ENCODE measurements at places on chromosomes 16 and 17.

- no peak for DNase-seq
These were observed 6.6 kb upstream of the SALL1 start for GRCh38 chr16:51157698-51158097.

DNA sequence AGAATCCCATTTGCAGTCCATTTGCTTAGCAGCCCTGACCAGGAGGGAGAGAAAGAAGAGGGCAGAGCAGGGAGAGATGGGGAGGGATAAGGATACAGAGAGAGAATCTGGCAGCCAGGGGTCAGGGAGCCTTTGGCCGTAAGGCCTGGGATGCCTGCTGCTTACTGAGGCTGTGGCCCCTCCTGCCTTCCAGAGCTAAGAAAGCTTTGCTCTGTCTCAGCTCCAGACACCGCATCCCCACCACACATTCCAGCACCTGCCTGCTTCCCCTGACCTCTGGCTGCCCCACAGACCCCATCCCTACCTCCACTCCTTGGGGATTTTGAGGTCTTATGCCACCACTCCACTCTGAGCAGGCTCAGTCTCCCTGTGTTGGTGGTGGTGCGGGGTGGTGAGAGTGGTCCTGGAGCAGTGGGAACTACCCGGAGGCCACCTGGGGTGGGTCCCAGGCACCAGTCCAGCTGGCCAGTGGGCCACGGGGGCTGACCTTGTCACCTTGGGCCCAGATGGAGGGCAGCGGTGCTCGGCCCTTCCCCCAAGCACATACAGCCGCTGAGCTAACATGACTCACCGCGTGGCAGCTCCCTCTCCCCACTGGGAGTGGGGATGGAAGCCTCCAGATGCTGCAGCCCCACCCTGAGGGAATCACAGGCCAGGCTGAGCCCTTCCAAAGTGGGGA is 58.3 kb downstream of the RAI1 start:
- DNase-seq = peak; percentile 64

DNA sequence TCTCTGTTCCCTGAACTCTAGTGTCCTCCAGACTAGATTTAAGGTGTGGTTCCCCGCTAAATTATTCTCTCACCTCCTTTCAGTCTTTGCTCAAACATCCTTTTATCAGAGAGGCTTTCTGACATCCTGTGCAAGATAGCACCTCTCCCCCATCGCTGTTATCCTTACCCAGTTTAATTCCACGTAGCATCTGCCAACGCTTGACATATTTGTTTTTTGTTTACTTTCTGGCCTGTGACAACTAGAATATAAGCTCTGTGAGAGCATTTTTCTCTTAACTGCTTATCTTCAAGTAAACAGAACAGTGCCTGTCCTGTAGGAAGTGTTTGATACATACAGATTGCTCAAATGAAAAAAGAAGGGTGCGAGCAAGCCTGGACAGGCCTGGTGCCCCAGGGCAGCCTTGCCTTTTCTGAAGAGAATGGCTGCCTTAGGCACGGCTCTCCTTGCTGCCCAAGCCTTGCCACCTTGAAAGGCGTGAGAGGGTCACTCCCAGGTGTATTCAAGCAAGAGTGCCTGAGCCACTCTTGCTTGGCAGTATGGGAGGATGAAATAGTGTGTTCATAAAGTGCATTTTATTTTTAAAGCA is 9.7 kb downstream of the DYNLL2 start:
- DNase-seq = no peak

GRCh38 chr17:48131216-48131824 is 23.8 kb downstream of the SNX11 start:
- DNase-seq = no peak

- no peak for DNase-seq
These were observed 45.9 kb downstream of the MAP1LC3B start for GRCh38 chr16:87437911-87438610.

- no peak for DNase-seq
These were observed 303.4 kb downstream of the SLC39A11 start for GRCh38 chr17:72788950-72789585.

GRCh38 chr17:22221344-22221743 is 529.0 kb downstream of the KCNJ18 start:
- DNase-seq = no peak

DNA sequence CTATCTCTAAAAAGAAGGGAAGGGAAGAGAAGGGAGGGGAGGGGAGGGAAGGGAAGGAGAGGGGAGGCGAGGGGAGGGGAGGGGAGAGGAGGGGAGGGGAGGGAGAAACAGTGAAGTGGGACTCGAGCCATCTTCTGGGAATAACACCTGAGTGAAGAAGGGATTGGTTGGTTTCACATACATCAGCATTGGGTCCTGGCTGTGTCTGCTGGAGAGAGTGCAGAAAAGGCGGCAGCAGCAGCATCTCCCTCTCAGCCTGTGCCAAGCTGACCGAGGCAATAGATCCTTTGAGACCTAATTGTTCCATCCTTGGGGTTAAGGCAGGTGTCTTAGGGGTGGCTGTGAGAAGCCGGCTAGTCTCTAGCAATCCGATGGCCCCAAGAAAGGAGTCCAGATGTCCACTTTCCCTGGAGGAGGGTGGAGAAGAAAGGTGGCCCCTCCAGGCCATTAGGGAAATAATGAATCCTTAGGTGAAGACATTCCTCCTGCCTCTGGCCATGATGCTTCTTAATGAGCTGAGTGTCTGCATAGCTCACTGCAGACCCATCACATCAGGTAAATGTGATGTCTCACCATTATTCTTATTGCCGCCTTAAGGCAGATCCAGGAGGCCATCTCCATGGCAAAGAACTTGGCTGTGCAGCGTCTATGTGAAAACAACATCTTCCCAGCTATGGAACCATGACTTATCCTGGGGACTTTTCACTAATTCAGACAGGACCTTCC is 71.6 kb downstream of the WIPI1 start:
- DNase-seq = no peak

- DNase-seq = peak; percentile 43
These were observed 1.2 kb upstream of the NARF start for GRCh38 chr17:82457073-82457928.

DNA sequence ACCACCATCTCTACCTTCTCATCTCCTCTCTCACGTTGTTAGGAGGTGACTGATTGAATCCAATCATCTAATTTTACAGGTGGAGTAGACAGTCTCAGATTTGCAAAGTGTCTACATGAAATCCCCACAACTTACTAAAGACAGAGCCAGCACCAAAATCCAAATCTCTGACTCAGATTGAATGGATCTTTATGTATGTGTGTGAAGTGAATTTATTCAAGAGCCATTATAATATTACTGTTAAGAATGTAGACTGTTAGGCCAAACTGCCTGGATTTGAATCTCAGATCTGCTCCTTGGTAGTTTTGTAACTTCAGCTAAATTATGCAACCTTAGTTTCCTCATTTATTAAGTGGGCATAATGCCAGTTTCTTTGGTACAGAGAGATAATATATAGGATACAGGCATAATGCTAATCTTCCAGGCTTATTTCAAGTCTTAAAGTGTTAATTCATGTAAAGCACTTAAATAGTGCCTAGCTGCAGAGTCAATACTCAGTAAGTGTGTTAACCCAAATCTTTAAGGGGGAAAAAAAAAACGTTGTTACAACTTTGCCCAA is 12.7 kb downstream of the CNEP1R1 start:
- DNase-seq = no peak

GRCh38 chr16:14307059-14307526 is 236.0 kb downstream of the MRTFB start:
- DNase-seq = no peak

DNA sequence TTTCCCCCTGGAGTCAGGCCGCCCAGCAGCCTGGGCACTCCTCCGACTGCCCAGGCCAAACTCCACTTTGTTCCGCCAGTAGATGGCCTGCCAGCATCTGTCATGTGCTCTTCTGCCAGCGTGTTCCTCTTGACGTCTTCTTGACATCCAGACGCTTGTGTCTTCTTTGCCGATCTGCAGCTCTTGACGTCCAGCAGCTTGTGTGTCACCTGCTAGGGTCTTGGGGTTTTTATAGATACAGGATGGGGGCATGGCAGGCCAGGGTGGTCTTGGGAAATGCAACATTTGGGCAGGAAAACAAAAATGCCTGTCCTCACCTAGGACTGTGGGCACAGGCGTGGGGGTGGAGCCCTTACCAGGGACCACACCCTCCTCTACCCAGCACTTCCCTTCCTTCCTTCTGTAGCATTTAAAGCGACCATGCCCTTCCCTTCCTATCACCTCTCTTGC is 88.7 kb downstream of the BMERB1 start:
- DNase-seq = peak; percentile 37

GRCh38 chr16:87376660-87377059 is 6.9 kb downstream of the FBXO31 start:
- no peak for DNase-seq

- peak; percentile 87 for DNase-seq
These were observed 618 bp downstream of the TRIM47 start for GRCh38 chr17:75877752-75878173.

GRCh38 chr17:77287432-77288068 is 146.8 kb downstream of the SEC14L1 start:
- peak; percentile 69 for DNase-seq

DNA sequence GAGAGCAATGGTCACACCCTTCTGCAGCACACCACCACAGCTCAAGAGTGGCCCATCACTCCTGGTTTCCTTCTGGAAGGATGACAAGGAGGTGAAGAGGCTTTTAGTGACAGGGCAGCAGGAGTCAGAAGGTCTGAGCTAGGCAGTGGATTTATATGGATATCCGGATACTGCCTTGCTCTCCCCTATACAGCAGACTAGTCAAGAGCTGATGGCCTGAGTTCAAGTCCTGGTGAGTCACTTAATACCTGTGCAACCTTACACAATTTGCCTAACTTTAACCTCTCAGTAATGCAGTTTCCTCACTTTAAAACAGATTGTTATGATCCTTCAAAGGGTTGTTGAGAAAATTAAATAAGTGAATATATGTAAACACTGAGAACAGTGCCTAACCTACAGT is 22.9 kb downstream of the MYO18A start:
- no peak for DNase-seq

GRCh38 chr17:35074711-35075707 is 11.5 kb upstream of the RFFL start:
- DNase-seq = no peak

DNA sequence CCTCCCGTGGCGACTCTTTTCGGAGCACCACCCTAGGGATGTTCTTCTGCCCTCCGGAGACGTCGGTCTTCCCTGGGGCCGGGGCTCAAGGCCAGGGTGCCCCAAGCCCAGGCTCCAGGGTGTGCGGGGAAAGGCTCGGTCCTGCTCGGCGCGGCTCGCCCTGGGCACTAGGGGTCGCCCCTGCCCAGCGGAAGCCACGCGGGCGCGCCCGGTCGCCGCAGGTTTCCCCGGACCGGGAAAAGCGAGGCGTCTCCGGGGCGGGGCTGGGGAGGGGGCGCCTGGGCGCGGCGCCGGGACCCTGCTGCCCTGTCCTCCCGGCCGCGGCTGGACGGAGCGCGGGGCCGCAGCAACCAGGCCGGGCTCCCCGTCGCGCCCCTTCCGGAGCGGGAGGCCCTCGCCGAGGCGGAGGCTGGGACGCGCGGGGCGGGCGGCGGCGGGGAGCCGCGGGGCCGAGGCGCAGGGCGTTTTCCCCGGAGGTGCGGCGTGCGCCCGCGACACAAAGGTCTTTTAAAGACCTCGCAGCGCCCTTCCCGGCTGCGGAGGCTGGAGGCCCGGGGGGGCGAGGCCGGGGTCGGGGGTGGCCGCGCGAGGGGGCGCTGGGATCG is 76.4 kb downstream of the MRC2 start:
- peak; percentile 86 for DNase-seq

GRCh38 chr16:74773446-74774222 is 986 bp downstream of the FA2H start:
- DNase-seq = no peak

- DNase-seq = no peak
These were observed 65.9 kb upstream of the TNRC6C start for GRCh38 chr17:77892469-77893143.

GRCh38 chr17:4584917-4585637 is 748 bp downstream of the SMTNL2 start:
- no peak for DNase-seq

DNA sequence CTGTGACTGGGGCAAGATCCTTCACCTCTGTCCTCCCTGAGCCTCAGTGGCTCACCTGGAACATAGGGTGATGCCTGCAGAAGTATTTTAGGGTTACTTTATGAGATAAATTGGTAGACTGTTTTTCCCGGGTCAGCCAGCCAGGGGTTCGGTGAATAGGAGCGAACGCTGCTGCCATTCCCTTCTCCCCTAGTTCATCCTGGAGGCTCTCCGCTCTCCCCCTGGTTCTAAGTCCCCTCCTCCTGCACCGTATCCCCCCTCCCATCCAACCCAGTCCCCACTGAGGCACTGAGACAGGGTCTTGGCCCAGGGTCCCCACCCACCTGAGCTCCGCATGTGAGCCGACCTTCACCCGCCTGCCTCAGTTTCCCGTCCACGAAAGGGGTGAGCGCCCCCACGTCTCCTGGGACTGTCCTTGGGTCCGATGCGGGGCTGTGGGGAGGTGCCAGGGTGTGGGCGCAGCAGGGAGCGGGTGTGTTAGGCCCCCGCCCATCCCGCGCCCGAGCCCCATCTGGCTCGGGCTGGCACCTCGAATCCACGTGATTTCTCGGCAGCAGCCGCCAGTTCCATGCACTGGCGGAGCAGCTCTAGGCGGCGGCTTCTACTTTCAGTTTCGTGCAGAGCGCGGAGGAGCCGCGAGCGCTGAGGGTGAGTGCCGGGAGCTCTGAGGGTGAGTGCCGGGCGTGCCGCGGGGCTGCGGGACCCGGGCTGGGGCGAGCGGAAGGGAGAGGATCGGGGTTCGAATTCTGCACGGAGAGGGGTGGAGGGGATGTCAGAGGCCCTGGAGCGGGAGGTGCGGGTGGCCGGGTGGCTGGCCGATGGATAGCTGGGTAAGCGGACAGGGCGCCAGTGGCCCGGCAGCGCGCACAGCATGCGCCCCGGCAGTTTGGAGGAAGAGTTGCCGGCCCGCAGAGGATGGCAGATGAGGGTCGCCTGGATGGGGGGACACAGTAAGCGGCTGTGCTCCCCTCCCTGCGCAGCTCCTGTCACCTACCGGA is at the start of gene NLRC5:
Gene NLRC5, plus strand, starts transcription at position 610 of the 998 bp plus-strand sequence. CDS start 31,156 bp downstream, outside the sequence.
- DNase-seq = peak; percentile 91

DNA sequence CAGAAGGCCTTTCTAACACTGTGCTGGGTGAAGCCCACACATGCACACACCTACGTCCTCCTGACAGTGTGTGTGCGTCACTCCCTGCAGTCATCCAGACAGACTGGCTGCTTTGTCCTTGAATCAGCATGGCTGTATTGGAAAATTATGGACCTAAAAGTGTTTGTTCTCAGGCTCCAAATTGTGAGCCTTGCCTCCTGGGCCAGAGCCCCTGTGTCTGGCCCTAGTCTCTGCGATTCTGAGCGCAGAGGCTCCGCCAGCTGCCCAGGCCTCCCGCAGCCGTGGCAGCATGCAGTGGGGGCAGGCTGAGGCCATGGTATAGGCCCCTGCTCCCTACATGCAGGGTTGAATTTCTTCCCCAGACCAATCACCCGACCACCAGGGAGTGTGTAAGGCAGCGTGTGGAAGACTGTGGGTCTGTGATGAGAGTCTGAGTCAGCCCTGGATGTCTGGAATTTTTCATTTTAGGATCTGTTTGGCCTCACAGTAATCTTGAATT is 166.9 kb downstream of the LGALS9B start:
- no peak for DNase-seq

GRCh38 chr17:28509789-28510188 is 3.6 kb downstream of the FOXN1 start:
- DNase-seq = no peak
